Foreskin fibroblast (primary cell): ENCODE measurements at places on chromosomes 1 and 21.

GRCh38 chr1:46492269-46492853 is 2.7 kb downstream of the DMBX1 start:
- DNase-seq = no peak

DNA sequence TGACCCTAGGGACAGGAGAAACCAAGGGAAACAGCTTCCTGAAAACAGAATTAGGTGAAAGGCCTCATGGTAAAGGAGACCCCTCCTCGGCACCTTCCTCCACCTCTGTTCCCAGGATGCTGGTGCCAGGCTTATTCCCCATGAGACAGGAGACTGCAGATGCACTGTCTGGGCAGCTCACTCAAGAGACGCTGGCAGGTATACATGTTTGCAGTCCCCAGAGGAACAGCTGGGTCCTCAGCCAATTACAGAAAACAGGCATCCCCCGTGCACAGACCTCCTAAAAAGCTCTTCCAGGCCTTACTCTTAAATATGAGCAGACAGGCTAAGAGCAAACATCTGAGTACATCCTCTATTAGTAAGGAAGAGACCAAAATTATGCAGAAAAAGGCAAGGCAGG is 6.5 kb downstream of the CCSAP start:
- no peak for DNase-seq

GRCh38 chr1:47841356-47841755 is 155.8 kb downstream of the TRABD2B start:
- DNase-seq = no peak

GRCh38 chr1:118118469-118118868 is 66.6 kb downstream of the SPAG17 start:
- no peak for DNase-seq

DNA sequence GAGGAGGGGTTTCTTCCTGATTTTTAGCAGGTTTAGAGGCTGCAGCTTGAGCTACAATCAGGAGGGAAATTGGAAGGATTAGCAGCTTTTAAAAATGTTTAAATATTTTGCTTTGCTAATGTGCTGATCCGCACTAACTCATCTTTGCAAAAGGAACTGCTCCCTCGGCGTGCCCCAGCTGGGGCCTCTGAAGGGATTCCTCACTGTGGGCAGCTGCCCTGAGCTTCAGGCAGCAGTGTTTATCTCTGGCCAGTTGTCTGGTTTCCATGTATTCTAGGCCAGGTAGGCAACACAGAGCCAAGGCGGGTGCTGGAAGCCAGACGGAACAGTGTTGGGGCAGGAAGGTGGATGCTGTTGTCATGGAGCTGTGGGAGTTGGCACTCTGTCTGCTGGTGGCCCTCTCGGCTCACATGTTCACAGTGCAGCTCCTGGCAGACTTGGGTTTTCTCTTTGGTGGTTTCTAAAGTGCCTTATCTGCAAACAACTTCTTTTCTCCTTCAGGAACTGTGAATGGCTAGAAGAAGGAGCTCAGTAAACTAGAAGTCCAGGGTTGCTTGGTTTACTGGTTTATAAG is 18.9 kb downstream of the NECAP2 start:
- no peak for DNase-seq

GRCh38 chr1:116242741-116243140 is 130.3 kb upstream of the ATP1A1 start:
- no peak for DNase-seq

DNA sequence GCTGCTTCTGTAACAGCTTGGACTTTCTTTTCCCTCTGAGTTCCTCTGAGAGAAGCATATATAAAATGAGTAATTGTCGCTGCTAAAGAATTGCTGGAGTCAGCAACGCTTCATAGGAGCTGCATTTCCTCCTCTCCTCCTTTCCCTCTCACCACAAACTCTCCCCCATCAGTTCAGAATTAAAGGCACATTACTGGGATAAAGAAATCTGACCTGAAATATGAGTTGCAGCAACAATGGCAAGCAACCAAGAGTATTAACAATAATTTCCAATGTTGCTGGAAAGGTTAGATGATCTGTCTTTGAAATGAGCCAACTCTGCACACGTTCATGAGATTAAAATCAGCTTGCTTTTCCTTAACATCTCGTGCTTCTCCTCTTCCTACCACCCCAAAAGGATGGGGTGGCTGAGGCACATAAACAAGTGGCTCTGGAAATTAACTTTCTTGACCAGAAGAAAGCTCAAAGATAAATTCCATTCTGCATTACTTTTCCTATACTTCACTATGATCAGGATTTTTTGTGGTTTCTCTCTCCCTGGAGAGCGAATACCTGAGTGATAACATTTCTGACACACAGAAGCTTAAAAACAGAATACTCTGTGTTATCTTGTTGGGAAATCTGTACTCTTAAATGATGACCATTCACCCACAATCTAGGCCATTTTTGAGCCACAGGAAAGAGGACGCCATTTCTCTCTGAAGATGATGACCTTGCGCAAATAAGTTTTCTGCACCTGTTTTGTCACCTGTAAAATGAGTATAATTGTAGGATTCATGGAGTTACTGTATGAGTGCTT is 90.2 kb downstream of the TGFBR3 start:
- DNase-seq = peak; percentile 72

DNA sequence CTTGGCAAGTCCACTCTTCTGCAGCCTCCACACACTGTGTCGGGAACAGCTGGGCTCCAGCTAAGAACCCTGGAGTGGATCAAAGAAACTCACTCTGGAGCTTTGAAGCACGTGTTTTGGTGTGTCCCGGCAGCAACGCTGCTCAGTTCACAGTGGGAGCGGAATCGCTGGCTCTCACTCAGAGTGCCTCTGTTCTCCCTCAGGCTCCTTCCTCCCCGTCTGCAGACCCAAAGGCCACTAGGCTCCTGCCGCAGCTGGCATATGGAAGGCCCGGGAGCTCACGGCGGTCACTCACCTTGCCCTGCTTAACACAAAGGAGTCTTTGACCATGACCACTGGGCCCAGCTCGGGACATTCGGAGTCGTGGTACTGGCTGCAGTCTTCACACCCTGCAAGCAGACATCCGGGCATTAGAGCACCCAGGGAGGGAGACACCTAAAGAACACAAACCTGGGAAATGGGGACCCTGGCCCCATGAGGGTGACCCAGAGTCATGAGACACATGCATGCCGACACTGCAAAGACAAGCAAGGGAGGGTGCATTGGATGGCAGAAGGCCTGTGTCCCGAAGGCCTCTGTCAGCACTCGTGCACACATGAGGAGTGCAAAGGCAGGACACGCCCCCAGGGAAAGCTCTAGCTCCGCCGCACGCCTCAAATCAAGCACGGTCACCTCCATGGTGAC is 19.7 kb downstream of the PRDM15 start:
- DNase-seq = no peak

DNA sequence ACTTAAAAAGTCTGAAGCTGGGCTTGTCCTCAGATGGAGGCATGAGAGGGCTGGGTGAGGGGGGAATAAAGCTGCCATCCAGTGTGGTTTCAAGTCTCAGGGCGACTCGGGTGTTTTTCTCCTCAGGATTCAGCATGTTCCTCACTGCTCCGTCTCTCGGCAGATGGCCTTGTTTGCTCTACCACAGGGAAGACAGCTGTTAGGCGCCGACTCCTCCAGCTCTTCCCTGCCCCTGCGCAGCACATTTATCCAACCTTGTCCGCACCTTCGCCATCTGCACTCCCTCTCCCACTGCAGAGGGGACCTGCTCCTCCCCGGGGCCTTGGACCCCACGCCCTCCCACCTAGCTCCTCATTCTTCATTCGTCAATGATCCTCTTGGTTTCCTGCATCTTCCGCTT is 16.6 kb upstream of the S100A11 start:
- DNase-seq = no peak

GRCh38 chr1:56199956-56200355 is 379.4 kb downstream of the PLPP3 start:
- peak; percentile 12 for DNase-seq
